ENCODE measurements at places on chromosomes 5 and 9. TPM values are rescaled to one million over a fixed set of nuclear protein-coding genes. Genes with fewer than 3 reads are reported as not detected.

GMCL2 gene
- not detected for polyA plus RNA-seq

CLK4 gene
- polyA plus RNA-seq: 115 TPM

SMIM27 gene
- 15.6 TPM for polyA plus RNA-seq

GPR151 gene
- 1.0 TPM for polyA plus RNA-seq

LCN6 gene
- not detected for polyA plus RNA-seq
